ENCODE measurements at places on chromosomes 13 and 19.

DNA sequence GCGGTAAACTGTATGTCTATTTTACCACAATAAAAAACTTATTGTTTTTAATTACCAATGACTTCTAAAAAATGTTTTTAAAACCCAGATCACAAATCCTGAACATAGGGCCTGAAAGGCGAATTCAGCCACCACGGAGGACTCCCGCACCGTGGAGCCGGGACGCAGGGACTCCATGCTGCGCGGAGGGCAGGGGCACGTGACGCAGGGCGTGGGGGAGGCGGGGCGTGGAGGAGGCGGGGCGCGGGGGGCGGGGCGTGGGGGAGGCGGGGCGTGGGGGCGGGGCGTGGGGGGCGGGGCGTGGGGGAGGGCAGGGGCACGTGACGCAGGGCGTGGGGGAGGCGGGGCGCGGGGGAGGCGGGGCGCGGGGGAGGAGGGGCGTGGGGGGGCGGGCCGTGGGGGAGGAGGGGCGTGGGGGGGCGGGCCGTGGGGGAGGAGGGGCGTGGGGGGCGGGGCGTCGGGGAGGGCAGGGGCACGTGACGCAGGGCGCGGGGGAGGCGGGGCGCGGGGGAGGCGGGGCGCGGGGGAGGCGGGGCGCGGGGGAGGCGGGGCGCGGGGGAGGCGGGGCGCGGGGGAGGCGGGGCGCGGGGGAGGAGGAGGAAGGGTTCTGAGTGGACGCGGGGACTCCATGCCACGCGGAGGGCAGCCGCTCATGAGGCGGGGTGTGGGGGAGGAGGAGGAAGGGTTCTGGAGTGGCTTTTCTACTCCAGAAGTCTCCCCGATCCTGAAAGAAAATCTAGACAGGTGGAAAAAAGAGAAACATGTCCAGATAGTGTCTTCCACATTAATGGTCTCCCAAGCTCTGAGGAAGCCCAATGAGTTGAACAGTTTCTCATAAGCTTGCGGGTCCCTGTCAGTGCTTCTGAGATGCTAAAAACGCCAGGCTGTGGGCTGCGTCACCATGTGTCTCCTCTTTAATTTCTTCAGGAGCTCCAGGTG, 4.4 kb upstream of the PROZ start:
- DNase-seq: peak; percentile 64

GRCh38 chr19:34288381-34288780, 34.0 kb downstream of the GARRE1 start:
- no peak for DNase-seq

DNA sequence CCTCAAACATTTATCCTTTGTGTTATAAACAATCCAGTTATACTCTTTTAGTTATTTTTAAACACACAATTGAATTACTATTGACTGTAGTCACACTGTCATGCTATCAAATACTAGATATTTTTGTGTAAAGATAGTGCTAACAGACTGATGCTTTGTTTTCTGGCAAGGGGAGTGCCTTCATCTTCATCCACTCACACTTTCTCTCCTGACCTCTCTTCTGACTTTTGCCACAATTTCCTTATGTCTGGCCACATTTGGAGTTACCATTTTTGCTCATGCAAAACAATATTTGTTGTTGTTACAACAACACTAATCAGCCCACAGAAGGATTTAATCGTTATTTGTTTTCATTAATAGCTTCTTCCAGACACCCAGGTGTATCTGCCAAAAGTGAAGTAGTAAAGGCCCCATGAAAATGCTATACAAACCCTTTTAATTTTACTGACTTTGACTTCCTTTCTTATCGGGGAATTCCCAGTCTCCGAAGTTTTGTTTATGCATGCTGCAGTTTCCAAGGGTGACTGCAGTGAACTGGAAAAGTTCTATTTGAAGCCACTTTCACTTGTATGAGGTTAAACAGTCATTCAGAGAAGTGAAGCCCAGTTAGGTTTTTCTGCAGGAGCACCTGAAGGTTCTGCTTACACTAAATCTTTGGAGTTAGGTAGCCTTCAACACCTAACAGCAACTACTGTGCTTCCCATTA, 66.1 kb upstream of the FRY start:
- peak; percentile 67 for DNase-seq

DNA sequence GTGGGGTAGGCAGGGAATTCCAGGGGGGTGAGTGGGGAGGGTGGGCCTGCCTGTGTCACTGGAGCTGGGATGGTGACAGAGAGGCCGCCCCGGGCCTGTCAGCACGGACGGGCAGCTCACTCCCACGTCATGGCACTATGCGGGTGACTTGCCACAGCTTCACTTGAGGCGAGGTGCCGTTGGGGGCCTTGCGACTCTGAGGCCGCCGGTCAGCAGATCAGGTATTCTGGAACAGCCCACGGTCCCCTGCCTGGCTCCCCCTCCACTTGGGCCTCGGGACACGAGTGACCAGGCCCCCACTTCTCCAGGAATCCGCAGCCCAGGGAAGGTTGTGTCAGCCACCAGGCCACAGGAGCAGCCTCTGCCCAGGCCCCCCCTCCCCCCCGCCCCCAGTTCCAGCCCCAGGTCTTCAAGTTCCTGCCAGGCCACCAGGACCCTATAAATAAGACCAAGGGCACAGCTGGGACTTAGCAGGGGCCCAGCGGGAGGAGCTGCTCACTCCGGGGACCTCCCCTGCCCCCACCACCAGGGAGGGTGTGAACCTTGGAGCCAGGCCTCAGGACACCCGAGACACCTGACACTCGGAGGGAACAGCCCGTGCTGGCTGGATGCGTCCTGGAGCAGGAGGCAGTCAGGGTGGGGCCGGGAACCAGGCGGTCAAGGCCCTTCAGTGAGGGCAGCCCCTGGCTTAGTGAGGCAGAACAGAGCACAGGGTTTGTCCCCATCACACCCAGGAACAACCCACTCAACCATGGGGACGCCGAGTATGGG, 2.7 kb upstream of the MIDN start:
- DNase-seq: no peak

DNA sequence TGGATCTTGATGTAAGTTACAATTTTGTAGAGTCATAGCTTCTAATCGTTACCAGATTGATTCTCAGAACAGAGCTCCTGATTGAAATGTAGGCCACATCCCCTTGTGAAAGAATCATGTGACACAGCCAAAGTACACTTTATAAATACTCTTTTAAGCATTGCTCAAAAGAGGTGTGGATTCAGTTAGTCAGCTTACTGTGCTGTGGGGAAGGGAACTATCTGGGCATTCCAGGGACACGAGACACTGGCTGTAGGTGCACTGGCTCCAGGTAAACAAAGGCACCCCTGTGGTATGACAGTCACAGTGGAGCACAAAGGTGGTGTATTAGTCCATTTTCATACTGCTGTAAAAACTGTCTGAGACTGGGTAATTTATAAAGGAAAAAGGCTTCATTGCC, 222.8 kb downstream of the LIG4 start:
- DNase-seq: no peak

DNA sequence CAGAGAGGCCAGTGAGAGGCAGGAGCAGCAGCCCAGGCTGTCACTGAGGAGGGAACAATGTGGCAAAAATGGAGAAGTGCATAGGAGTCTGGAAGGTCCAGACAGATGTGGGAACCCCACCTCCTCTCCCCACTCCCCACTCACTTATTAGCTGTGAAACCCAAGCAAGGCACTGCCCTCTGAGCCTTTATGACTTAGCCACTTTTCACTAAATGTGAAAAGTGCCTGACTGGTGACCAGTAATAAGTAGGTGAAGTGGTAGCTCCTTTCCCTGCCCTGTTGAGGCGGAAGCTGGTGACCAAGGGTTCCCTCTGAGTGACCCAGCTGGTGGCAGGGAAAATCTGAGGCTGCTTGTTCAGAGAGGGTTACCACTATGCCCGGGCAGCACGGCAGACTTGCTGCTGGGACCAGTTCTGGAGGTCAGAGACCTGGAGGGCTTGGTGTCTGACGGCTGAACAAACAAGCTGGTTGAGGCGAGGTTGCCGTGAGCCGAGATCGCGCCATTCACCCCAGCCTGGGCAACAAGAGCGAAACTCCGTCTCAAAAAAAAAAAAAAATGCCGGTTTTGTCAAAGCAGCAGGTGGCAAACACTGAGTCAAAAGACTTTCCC, 80.0 kb downstream of the ZNF429 start:
- no peak for DNase-seq

GRCh38 chr19:16373532-16373931, 48.9 kb downstream of the KLF2 start:
- peak; percentile 67 for DNase-seq

DNA sequence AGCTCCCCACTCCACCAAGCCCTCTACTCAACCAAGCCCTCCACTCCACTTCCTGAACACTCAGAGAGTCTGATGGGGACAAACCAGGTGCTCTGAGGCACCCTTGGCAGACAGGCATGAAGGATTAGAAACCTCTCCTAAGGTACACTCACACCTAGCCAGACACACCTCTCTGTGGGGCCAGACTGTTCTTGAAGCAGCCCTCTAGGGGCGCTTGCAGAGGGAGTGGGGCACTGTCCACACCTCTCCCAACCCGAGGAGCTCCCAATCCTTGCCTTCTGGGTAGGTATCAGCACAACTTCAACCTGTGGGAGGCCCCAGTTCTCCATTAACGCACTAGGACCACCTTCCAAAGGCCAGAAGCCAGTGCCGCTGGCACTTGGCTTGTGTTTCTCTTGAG, 108.7 kb upstream of the VSTM2B start:
- no peak for DNase-seq

DNA sequence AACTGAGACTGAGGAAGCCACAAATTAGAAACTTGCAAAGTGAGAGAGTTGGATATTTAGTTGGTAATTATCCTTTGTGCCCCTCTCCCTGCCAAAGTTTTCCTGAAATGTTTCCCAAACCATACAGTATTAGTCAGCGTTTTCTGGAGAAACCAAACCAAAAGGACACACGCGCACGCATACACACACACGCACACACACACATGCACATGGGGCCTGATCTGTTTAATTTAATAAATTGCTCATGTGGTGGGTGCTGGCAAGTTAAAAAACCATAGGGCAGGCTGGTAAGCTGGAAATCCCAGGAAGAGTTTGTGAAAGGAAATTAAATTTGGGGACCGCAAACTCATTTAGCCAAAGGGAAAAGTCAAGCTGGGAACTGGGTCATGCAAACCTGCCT, 11.7 kb upstream of the CYSLTR2 start:
- DNase-seq: no peak
